Left renal cortex interstitium (tissue), 4 donors: ENCODE measurements at places on chromosomes 5 and 9.

GRCh38 chr9:129398101-129398960 is 220.3 kb upstream of the IER5L start:
- no peak for DNase-seq

DNA sequence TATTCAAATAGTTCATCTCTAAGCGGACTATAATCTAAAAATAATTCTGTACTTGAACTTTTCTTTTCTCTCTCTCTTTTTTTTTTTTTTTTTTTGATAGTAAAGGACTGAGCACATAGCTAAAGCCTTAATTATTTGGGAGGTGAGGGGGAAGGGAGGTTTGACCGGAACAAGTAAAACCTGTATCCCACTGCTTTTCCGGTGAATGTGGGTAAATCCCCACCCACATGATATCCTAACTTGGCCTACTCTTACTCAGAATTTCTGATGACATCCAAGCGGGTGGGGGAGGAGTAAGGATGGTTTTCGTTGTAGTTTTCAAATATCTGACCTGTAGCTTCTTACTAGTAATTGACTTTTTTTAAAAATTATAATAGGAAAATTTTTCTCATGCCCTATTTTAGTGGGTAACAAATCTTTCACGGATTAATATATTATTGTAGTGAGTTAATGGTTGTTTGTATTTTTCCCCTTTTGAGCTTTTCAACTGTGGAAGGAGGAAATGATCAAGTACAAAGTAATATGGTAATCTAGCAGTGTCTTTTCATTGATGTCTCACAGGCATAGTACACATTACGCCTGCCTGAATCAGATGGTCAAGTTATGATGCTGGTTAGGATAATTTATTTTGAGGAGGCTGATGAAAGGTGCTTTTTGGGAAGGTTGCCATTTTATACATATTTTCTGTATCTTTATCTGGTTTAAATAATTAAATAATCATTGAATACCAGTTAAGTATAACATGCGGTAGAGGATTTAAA is 2.2 kb upstream of the ELL2 start:
- no peak for DNase-seq

DNA sequence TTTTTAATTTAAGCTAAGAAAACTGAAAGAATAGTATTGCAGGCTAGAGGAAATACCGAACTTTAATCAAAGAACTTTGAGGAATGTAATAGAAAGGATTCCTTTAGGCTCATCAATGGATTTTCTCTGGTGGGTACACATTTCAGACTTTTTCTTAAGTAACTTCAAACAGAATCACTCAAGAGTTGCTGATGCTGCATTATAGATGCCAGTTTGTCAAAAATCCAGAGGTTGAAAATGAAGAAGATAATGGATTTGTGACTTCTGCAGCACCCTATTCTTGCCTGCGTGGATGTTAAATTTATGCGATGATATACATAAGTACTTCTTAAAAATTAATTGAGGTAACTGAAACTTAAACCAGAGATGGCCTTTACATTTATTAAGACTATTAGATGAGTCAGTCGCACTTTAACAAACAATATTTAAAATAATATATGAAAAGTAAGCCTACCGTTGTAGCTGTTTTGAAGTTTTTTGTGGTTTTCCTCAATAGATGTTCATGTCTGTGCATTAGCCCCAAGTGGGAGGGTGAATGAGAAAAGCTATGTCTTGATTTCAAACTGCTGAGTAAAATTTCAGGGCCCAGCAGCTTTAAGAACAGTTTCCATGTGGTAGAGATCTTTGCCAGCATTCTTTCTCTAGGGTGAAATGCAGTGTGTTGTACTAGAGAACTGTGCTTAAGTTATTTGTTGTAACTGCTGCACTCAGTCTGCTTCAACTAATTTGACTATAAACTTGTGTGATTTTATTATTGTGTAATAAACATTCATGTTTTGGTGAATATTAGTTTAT is at the start of gene OGN:
OGN (minus strand) TSS at position 537 of the 795 bp plus-strand sequence. CDS start 1,171 bp downstream, outside the sequence.
- DNase-seq, result no peak

- no peak for DNase-seq
Measured at GRCh38 chr5:9775339-9775738, 145.2 kb upstream of the TAS2R1 start.

- DNase-seq, result no peak
Measured at GRCh38 chr9:125548141-125548540, 158.9 kb downstream of the MAPKAP1 start.
